CD4-positive, alpha-beta T cell treated with Interleukin-15 for 4 hours (primary cell): ENCODE measurements at places on chromosomes 2 and 18.
A peak's percentile ranks its signal among the peaks of the same experiment; 100 is the strongest.

- DNase-seq, result no peak
Observed at GRCh38 chr2:40690036-40690435, 238.1 kb upstream of the SLC8A1 start.

DNA sequence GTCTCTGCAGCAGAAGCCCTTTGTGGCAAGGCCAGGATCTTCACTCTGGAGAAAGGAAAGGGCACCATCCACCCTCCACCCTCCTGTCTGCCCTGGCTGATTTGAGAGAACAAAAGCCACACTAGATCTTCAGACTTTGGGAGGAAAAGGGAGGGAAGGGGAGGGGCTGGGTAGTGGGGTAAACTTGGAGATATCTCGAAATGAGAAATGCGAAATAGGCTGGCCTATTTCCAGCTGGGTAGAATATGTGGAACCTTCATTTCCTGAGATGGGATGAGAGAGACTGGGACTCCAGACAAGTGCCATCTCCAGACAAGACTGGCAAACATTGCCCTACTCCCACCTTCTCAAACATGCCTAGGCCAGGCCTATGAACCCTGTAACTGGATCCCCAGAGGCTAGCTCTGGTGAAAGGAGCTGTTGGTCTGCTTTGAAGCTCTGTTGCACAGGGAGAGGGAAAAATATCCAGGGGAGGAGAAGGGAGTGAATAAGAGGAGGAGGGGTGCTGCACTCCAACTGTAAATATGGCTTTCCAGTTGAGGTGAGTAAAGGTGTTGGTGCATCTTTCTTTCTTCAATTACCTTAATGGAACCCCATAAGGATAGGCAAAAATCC lies 1.7 kb downstream of the HOXD12 start:
- no peak for DNase-seq

DNA sequence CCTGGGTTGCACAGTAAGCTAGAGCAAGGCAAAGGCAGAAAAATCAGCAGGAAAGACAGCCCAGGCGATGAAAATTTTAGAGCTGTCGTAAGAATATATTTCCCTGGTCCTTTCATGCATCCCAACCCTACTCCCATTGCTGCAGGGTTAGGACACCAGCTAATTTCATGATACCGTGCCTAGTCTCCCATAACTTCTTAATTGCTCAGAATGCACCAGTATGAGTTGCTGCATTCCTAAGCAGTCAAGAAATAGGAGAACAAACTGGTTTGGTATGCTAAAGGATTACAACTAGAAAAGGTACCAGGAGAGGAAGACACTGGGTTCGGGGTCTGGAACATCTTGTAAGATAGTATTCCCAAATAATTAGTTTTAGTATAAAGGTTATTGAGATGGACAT lies 269.4 kb upstream of the NRXN1 start:
- DNase-seq, result no peak

DNA sequence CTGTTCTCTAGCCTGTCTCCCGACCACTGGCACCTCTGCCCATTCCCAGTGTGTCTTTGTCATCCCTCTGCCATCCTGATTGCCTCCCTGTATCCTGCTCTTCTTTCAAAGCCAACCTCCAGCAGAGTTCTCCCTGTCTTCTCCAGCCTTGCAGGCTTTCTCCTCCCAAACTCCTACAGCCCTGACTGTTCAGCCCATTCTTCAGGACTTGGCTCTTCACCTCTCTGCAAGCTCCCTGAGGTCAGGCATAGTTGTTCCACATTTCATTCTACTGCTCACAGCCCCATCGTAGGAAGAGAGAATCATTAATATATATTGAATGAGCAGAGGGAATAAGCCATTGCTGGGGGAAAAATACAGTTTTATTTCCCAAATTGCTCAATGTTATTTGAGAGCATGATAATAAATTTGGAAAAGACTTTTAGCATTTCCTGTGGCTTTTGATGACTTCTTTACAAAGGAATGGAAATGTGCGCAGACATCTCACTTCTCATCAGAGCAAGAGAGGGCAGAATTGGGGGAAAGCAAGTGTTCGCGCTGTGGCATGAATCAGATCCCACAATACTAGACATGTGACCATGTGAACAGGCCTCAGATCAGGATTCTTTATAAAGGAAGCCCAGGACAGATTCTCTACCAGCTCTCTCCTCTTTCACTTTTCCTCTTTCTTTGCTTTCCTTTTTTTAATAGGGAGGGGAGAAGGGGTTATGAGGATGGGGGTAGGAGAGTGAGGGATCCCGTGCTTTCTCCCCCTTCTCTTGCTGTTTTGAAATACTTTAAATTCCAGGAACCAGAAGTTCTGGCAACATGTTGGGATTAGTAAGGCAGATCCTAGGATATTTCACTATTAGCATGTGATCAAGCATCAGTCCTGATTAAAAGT lies 37.4 kb downstream of the EPAS1 start:
- DNase-seq, result no peak

- DNase-seq, result no peak
Observed at GRCh38 chr2:23397478-23397877, 12.5 kb downstream of the KLHL29 start.

- no peak for DNase-seq
Observed at GRCh38 chr2:85763831-85764230, 10.0 kb downstream of the ATOH8 start.

DNA sequence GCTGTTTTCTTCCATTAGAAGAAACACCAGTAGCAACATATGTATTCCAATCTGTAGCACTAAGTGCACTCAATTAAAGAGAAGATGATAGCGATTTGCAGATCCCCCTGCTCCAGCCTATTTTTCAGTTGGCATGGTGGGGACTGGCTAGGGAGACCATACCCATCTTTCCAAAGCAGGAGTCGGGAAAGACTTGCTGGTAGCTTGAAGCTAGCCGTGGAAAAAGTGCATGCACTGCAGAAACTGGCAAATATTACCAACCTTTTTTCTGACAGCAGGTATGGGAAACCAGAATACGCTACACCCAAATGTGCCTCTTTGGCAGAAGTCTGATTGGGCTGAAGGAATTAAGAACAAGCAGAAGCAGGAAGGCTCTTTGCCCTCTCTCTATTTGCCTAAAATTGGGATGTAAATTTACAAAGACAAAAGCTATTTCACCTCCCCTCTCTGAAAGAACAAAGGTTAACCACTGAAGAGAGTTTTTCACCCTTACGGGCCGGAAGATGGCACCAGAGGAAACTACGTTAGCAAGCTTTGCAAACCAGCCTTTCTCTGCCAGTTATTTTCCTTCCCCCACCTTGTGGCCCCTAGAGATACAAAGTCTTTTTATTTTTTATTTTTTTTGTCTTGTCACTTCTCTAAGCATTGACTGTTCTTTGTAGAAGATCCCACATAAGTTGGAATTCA lies 273.1 kb downstream of the DLGAP1 start:
- DNase-seq, result no peak

DNA sequence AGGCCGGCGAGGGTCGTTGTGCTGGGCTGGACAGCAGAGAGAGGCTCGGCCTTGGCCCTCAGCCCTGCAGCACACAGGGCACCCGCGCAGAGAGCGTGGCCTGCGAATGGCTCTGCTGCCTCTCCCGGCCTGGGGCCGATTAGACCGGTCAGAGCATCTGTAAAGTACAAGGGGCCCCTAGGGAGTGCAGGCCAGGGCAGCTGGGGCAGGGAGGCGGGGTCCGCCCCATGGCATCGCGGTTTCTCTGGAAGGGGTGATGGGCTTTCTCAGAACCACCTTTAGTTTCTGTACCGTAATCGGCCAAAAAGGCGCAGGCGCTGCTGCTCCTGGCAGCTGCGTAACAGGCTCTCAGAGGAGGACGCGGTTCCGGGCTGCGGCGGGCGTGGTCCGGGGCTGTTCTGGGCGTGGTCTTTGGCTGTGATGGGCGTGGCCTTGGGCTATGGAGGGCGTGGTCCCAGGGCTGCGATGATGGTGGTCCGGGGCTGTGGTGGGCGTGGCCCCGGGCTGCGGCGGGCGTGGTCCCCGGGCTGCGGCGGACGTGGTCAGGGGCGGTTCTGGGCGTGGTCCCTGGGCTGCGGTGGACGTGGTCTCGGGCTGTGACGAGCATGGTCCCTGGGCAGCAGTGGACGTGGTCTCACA lies 1.5 kb upstream of the GPR148 start:
- peak; percentile 91 for DNase-seq

GRCh38 chr2:193946806-193947205 lies 1710.2 kb upstream of the SLC39A10 start:
- DNase-seq, result no peak

DNA sequence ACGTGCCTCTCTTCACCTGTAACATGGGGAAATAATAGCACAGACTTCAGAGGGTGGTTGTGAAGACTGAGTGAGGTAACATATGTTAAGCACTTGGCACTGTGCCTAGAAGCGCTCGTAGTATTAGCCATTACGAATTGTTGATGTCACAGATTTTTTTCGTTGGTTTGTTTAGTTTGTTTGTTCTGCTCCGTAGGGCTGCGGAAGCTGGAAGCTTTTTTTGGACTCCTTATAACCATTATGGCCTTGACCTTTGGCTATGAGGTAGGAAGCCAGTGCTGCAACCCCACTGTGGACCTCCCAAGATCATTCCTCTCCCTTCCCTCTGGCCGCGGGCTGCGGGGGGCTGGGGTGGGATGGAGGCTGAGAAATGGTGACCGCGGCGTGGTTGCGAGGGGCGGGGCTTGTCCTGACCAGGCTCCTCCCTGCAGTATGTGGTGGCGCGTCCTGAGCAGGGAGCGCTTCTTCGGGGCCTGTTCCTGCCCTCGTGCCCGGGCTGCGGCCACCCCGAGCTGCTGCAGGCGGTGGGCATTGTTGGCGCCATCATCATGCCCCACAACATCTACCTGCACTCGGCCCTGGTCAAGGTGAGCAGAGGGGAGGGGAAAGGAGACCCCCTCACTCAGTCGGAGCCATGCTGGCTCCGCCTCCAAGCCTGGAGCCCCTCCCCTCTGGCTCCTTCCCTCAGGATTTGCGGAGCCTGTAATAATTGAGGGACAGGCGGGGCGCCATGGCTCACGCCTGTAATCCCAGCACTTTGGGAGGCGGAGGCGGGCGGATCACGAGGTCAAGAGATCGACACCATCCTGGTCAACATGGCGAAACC lies 5.5 kb downstream of the SLC11A1 start:
- DNase-seq, result no peak

- DNase-seq, result no peak
Observed at GRCh38 chr2:1394709-1395408, 18.4 kb upstream of the TPO start.

- no peak for DNase-seq
Observed at GRCh38 chr2:26852405-26853306, 4.7 kb downstream of the DPYSL5 start.

- no peak for DNase-seq
Observed at GRCh38 chr2:234952270-234953115, 676 bp downstream of the SH3BP4 start.

- no peak for DNase-seq
Observed at GRCh38 chr18:45236676-45237075, 378.6 kb upstream of the SLC14A2 start.

- no peak for DNase-seq
Observed at GRCh38 chr2:101267671-101268656, 15.3 kb downstream of the CNOT11 start.

GRCh38 chr2:234348081-234348480 lies 148.8 kb downstream of the ARL4C start:
- no peak for DNase-seq

- DNase-seq, result no peak
Observed at GRCh38 chr2:149360106-149360505, 29.7 kb downstream of the LYPD6 start.

- no peak for DNase-seq
Observed at GRCh38 chr18:78293940-78294541, 685.6 kb upstream of the SALL3 start.

- DNase-seq, result no peak
Observed at GRCh38 chr18:475202-476031, 25.1 kb downstream of the COLEC12 start.

GRCh38 chr2:224776795-224777558 lies 60.8 kb upstream of the CCDC195 start:
- DNase-seq, result no peak

DNA sequence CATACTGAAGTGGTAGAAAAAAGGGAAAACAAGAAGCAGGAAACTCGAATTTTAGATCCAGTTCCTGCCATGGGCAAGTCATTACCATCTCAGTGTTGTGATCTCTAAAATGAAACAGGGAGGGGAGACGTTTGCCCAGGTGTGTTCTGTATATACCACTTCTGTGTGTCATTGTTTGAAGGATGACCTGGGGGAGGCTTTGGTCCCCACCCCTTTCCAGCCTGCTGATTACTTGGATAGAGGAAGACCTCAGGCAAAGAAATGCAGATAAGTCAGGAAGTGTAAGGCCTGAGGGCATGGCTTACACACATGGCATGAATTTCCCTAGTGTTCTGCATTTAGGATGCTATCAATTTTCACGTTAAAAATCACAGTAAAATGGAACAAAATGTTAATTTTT lies 205.2 kb upstream of the CXCR4 start:
- no peak for DNase-seq

DNA sequence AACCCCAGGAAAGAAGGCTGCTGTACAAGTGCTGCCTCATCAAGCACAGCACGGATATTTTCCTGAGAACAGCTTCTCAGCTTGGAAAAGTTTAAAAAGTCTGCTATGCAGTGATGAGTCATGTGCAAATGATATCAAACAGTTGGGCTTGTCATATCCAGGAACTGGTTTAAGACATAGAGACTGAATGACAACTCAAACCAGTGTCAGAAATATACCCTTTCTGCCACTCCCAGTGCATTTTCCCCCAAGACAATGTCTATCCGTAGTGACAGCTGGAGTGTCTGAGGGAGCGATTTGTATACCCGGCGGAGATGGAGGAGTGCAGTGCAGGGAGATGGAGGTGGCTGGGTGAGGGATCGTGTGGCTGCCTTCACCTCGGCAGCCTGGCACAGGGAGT lies 28.2 kb downstream of the SOX11 start:
- no peak for DNase-seq

DNA sequence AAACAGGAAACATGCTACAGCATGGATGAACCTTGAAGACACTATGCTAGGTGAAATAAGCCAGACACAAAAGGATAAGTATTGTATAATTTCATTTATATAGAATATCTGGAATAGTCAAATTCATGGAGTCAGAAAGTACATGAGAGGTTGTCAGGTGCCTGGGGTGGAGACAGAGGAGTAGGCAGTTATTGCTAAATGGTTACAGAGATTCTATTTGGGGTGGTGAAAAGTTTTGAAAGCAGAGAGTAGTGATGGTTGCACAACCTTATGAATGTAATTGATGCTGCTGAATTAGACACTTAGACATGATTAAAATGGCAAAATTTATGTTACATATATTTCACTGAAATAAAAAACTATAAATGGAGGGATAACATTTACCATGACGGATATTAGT lies 197.4 kb downstream of the VAPA start:
- no peak for DNase-seq

GRCh38 chr2:132754392-132754791 lies 84.4 kb upstream of the LYPD1 start:
- DNase-seq, result no peak
